COR-L47 (cell line): ENCODE measurements at places on chromosomes 1 and 21.

- no peak for DNase-seq
These were observed 91.0 kb upstream of the PPM1J start for GRCh38 chr1:112806090-112806642.

- no peak for DNase-seq
These were observed 45.0 kb downstream of the KIAA0040 start for GRCh38 chr1:175147569-175147968.

DNA sequence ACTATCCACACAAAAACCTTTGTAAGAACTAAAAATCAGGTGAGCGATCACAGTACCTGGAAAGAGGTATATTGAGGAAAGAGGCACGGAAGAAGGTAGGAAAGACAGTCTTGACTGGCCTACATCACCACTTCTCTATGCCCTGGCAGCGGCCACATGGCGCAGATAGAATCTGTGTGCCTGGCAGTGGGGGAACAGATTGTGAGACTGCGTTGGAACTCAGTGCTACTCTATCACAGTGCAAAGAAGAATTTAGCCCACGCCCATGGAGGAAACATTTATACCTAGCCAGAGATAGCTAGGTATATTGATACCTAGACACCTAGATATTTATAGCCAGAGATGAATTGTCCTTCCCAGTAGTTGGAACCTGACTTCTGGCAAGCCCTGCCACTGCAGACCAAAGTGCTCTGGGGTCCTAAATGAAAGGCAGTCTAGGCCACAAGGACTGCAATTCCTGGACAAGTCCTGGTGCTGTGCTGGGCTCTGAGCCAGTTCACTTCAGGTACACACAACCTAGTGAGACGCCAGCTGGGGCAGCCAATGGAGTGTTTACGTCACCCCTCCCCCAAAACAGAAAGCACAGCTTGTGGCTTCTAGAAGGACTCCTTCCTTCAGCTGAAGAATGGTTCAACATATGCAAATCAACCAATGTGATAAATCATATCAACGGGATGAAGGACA, 51.9 kb downstream of the DHX9 start:
- peak; percentile 67 for DNase-seq

- DNase-seq, result no peak
These were observed 91.5 kb downstream of the ZMYM4 start for GRCh38 chr1:35359995-35360394.

- no peak for DNase-seq
These were observed 21.0 kb downstream of the KCND3 start for GRCh38 chr1:111968511-111968910.

GRCh38 chr1:29671446-29672356, 435.4 kb downstream of the PTPRU start:
- no peak for DNase-seq

- no peak for DNase-seq
These were observed 990 bp upstream of the MRPS6 start for GRCh38 chr21:34072145-34073031.

DNA sequence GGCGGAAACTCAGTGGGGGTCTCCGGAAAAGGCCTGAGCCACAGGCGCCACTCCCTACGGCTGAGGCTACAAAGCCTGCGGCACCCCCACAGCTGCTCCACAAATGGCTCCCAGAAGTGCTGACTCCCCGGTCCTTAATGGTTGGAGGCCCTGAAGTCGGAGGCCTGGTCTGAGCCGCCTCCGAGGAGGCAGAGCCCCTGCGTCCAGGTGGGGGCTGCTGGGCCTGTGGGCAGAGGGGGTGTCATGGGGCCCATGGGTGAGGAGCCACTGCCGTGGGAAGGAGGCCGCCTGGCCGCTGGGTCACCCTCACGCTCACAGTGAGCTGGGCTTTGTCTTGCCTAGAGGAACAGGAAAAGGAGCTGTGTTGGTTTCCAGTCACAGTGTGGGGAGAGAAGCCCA, 12.4 kb upstream of the COL18A1 start:
- no peak for DNase-seq

GRCh38 chr21:24955275-24955961, 651.9 kb downstream of the MRPL39 start:
- no peak for DNase-seq

DNA sequence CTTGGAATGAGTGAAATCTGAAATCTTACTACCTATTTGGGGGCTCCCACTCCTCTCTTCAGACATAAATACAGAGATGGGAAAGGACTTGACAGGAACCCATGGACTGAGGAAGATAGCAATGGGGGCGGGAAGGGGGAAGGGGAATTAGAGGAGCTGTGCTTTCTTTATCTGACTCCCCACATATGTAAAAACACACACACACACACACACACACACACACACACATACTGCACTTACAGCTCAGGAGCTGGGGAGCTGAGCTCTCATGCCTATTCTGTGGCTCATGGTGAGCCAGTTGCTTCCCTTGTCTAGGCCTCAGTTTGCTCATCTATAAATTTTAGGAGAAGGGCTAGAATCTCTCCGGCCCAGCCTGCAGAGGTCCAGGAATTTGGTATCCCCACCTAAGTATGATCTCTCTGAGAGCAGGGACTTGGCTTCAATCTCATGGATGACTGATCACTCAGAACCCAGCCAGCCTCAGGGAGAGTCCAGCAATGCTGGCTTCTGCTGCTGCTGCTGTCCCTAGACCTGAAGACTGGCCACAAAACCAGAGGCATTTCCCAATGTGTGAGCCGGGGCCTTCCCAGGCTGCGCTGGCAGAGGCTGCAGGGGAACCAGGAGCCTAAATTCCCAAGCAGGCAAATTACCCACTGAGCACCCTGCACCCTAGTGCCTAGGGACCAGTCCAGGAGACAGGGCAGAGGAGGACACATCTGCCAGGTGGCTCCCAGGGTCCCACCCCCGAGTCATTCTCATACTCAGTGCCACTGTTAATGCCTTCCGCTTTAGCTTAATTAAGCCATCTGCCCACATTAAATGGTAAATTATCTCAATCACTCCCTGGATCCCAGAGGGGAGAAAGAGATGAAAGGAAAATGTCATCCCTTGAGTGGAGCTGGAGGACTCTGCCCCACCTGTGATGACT, 57.5 kb upstream of the RBM15 start:
- peak; percentile 73 for DNase-seq

DNA sequence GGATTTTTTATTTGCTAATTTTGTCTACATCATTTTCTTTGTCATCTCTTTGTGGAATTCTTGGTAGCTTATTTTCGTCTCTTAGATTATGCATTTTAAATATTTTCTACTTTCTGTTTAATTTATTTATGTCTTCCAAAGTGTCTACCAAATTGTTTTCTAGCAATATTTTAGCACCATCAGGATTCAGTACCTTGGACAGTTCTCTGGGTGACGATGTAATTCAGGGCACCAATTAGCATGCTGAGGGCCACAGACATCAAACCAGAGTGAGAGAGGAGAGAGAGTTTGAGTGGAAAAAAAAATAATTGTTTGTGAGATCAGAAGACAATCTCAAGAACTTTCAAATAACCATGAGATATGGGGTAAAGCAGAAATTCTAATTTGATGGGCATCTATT, 169.8 kb upstream of the CXADR start:
- no peak for DNase-seq

GRCh38 chr1:62423580-62424242, 13.1 kb upstream of the USP1 start:
- no peak for DNase-seq

DNA sequence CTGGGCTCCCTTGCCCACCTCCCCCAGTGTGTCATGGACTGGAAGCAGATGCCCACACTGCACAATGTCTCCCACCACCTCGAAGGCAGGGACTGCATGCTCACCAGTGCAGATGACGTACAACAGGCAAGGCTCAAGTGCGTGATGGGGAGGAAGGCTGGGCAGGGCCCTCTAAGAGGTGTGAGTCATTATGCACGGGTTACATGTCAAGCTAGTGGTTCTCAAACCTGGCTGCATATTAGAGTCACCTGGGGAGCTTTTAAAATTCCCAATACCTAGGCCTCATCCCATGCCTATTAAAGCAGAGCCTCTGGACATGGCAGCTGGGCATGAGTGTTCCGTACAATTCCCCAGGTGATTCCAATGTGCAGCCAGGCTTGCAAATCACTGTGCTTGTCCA, 137.9 kb upstream of the NGF start:
- no peak for DNase-seq

- DNase-seq, result no peak
These were observed 23.2 kb downstream of the TRPM2 start for GRCh38 chr21:44376606-44377005.

DNA sequence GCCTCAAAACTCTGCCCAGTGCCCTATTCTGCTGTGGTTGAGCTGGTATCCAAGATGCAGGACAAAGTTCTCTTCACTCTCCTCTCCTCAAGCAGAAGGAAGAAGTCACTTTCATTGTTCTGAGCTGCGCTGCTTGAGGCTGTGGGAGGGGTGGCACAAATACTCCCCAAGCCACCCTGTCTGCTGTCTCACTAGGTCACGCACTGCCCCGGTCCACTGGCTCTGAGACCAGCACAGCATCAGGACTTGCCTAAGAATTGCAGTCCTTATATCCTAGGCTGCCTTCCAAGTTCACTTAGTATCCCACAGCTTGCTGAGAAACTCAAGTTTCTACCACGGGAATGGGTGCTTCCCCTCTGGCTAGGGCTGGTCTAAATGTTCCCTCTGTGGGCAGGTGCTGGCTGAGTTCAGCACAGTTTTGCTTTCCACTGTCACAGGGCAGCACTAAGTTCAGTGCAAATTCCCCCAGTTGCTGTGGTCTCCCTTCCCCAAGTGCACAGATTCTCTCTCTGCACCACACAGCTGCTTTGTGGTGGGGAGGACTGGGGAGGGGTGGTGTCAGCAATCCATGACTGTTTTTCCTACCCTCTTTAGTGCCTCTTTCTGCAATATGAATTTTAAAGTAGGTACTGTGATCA, 32.4 kb downstream of the SLC9C2 start:
- DNase-seq, result no peak

GRCh38 chr1:116234429-116234828, 123.2 kb downstream of the MAB21L3 start:
- no peak for DNase-seq

GRCh38 chr21:25676451-25676850, 37.4 kb downstream of the JAM2 start:
- no peak for DNase-seq

DNA sequence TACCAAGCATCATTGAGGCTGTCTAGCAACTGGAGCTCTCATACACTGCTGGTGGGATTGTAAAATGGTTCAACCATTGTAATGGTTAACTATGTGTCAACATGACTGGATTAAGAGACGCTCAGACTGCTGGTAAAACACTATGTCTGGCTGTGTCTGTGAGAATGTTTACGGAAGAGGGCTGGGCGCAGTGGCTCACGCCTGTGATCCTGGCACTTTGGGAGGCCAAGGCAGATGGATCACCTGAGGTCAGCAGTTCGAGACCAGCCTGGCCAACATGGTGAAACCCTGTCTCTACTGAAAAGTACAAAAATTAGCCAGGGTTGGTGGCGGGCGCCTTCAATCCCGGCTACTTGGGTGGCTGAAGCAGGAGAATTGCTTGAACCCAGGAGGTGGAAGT, 4.8 kb upstream of the FCRLA start:
- peak; percentile 2 for DNase-seq

DNA sequence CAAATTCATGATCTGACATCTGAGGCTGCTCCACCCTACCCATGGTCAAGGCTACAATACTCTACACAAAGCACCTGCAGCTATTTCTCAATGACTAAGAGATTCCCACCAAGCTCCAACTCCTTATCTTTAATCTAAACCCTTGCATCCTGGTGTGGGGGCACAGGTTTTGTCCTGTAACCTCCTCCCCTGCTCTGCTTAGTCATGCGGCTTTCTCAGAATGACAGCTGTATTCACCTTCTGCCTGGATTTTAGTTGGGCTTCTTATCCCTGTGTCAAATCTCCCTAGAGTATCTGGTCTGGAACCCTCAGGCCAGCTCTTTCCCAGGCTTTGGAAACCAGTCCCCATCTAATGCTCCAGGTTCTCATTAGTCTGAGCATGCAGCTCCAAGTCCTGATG, 159.0 kb downstream of the BARHL2 start:
- DNase-seq, result no peak

GRCh38 chr1:119632841-119633240, 15.2 kb downstream of the ZNF697 start:
- no peak for DNase-seq

- peak; percentile 45 for DNase-seq
These were observed 188.2 kb downstream of the ZBTB18 start for GRCh38 chr1:244239261-244239770.

DNA sequence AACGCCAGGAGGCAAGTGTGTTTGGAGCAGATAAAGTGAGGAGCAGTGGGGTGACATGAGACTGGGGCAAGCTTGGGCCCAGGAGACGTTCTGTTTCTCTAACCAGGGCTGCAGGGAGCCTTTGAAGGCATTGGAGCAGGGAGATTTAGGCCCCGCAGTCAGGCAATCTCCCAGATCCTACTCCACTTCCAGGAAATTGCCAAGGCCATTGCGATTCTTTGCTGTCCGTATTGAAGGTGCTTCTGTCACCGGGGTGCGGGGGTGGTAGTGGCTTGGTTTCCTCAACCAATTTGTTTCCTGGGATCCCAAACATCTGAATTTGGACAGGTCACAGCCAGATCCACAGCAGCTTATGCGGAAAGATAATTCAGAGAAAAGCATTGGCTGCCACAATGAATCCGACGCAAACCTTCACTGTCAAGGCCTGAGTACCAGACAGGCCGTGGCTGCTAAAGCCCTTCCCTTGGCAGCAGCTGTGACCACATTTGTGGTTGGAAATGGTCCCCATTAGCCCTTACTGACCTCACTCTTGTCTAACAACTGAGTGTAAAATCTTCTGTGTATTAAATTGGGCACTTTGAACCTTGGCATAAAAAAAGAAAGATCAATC, 385.6 kb downstream of the PTPRU start:
- DNase-seq, result no peak

GRCh38 chr1:247268390-247269045, 12.6 kb downstream of the VN1R5 start:
- no peak for DNase-seq

DNA sequence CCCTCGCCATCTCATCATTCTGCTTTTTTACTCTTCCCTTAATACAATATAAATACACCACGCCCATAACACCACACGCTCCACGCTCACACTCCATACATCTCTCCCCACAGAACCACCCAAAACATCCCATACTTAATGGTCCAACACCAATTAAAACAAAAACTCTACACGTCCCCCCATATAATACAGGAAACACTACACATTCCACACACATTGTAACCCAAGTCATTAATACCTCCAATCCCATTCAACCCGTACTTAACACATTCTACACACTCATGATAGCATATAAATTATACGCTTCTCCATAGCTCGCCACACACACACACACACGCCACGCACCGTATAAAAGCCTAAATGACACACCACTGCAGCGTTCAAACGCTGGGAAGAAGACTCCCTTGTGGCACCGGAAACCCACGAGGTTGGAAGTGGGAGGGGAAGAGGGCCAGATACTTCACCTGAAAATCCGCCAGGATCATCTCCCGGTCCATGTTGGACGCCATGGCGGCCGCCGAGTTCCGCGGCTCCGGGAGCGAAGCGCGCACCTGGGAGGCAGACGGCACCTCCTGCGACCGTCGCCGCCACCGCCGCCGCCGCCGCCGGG, 659 bp downstream of the FAF1 start:
- DNase-seq, result peak; percentile 43

- no peak for DNase-seq
These were observed 65.4 kb upstream of the IPO9 start for GRCh38 chr1:201763455-201764140.

- DNase-seq, result peak; percentile 10
These were observed 259.0 kb downstream of the FOXD2 start for GRCh38 chr1:47696737-47697441.
